Endothelial cell of umbilical vein (primary cell): ENCODE measurements at places on chromosomes 6 and 20. TPM values are rescaled to one million over a fixed set of nuclear protein-coding genes. Genes with fewer than 3 reads are reported as not detected.

Gene RIPPLY2
- 0.53 TPM in 1 of 2 replicates, not detected in the other for total RNA-seq

Gene KCNS1
- total RNA-seq, result 0.23 and 0.29 TPM in 2 replicates

Gene GPLD1
- 0.53 TPM in 1 of 2 replicates, not detected in the other for total RNA-seq

Gene PRDM1
- total RNA-seq, result 2.7 and 4.8 TPM in 2 replicates

Gene SOD2
- total RNA-seq, result 58.9 and 62.7 TPM in 2 replicates

Gene HLA-DPA1
- total RNA-seq, result 11.4 TPM in 1 of 2 replicates, not detected in the other

Gene PTPRT
- total RNA-seq, result not detected in 2 replicates

Gene LMBRD1
- 14.6 and 16.2 TPM in 2 replicates for total RNA-seq

Gene KCNK5
- not detected in 2 replicates for total RNA-seq

Gene NKX2-2
- not detected in 2 replicates for total RNA-seq

Gene ZNF831
- total RNA-seq, result not detected in 2 replicates

Gene ANKRD66
- total RNA-seq, result not detected in 2 replicates

Gene C4A
- total RNA-seq, result 4.1 and 5.2 TPM in 2 replicates

Gene NKAIN2
- 2.1 TPM in 1 of 2 replicates, not detected in the other for total RNA-seq

Gene ENPP5
- total RNA-seq, result not detected in 2 replicates
